MCF 10A (cell line): ENCODE measurements at places on chromosomes 3 and 15.

- DNase-seq, result peak; percentile 67
Measured at GRCh38 chr15:90362936-90363212, 10.8 kb downstream of the ZNF774 start.

GRCh38 chr3:123608263-123608937 lies 23.5 kb upstream of the HACD2 start:
- no peak for DNase-seq

DNA sequence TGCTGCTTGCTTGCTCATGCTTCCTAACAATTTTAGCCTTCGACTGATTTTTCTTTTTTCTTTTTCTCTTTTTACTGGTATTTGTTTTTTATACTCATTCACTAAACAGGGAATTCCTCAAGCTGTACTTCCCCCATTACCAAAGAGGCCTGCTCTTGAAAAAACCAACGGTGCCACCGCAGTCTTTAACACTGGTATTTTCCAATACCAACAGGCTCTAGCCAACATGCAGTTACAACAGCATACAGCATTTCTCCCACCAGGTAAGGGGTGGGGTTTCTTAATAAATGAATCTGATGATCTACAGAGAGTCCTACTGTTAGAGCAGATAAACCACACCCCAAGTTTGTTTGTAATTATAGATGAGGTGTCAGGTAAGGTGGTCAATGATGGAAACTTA lies 178.8 kb downstream of the MBNL1 start:
- DNase-seq, result no peak

DNA sequence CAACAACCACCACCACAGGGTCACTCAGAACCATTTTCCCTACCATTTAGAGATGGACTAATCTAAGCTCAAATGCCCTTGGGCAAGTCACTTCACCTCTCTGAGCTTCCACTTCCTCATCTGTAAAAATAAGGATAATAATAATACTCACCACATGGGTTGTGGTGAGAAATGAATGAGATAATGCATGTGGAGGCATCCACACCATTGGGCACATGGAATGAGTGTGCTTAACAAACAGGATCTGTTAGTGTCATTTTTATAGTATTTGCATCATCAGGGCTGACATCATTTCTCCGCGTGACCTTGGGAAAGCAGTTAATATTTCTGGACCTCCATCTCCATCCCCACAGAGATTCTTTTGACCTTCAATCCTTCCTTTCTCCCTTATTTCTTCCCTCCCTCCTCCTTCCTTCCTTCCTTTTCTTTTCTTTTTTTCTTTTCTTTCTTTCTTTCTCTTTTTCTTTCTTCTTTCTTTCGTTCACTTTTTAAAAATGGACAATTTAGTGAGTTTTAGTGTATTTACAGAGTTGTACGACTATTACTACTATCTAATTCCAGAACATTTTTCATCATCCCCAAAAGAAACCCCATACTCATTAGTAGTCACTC lies 7.7 kb upstream of the RFT1 start:
- no peak for DNase-seq

- DNase-seq, result peak; percentile 40
Measured at GRCh38 chr3:173993299-173993698, 595.8 kb downstream of the NLGN1 start.

DNA sequence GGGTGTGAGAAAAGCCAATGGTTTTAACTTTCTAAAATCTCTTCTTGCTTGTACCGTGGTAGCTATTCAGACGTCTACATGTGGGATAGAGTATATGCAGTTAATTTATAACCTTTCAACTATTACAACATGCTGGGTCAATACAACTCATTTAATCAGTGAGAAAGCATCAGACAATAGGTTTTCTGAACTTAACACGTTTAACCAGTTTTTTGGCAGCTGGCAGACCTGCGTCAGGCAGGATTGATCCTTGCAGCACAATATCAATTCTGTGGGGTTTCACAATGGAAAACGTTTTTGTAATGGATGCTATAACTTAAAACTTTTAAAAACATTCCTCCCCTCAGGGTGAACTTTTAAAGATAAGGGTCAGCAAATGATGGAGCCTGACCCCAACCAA lies 6.5 kb downstream of the GNB5 start:
- no peak for DNase-seq

- peak; percentile 87 for DNase-seq
Measured at GRCh38 chr3:27568393-27568792, 84.2 kb upstream of the SLC4A7 start.

- DNase-seq, result no peak
Measured at GRCh38 chr15:56307180-56307579, 58.0 kb upstream of the TEX9 start.

DNA sequence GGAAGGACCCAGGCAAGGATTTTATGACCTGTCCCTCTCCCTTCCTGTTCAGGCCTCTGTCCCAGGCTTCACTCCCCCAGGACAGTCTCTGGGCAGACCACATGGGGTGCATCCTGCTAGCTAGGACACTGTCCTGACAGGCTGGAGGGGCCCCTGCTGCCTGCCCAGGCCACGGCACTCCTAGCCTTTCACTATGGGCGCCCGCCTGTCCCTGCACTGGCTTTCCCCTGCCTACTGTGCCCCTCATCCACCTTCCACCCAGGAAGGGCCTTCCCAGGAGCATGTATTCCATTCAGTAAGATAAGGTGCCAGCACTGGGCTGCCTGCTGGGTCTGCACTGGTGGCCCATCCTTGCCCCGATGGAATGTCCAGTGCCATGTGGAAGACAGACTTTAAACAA lies 145.3 kb downstream of the DNAJB8 start:
- DNase-seq, result no peak

GRCh38 chr15:63236272-63236671 lies 41.1 kb upstream of the APH1B start:
- DNase-seq, result peak; percentile 62

DNA sequence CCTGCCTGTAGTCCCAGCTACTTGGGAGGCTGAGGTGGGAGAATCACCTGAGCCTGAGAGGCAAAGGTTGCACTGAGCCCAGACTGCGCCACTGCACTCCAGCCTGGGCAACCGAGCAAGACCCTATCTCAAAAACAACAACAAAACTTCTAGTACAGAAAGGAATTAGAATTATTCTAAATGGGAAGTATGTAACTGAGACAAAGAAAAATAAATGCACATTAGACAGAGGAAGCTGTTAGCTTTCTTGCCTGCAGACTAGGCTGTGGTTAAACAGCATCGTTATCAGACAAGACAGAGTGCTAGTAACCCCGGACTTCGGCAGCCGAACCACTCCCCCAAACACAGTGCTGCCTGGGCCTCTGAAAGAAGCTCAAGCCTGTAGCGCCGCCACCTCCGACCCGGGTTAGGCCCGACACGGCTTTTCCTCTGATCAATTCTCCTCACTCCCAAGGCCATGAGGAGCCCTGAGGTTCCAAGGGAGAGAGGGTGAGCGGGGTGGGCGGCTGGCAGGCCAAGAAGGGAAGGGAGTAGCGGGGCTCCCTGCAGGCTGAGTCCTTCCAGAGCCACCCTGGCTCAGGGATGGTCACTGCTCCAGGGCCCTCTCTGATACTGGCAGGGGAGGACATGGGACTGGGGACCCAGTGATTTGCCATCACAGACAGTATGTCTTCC lies 44.8 kb upstream of the MUC4 start:
- no peak for DNase-seq

DNA sequence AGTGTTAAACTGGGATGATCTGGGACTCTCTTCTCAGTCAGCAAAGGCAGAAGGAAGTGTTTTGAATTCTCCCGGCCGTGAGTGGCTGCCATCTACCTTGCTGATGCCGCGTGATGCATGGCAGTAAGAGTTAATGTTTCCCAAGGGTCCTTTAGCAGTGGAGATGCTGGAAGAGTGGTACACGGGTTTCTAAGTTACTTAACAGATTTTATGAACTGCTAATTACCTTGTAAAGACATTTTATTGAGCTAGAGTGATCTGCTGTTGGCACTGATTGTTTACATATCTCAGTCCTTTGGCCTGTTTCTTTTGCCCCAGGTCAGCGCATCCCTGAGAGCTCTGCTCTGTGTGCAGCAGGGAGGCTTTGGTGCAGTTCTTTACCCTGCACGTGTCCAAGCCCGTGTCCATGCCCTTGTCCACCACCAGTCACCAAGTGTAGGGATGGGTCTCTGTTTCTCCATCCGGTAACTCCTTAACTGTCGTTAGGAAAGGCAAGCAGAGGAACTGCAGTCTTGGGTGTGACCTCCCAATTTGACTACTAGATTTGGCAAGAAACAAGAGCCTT lies 172.3 kb downstream of the SLCO3A1 start:
- no peak for DNase-seq

DNA sequence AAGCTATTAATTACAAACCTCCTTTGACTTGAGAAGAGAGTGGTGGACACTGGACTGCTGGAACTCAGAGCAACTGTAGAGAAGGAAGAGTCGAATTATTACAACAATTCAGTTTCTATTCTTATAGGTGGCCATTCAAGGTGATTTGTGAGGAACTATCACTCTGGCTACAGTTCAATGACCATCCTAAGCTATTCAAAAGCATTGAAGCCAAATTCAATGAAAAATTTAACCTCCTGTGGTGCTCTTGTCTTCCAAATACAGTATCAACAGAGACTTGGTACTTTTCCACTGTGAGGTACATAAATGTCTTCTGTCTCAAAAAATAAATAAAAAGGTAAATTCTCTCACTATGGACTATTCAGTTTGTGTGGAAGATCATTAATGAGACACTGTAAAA lies 513.3 kb upstream of the SEMA6D start:
- DNase-seq, result no peak

DNA sequence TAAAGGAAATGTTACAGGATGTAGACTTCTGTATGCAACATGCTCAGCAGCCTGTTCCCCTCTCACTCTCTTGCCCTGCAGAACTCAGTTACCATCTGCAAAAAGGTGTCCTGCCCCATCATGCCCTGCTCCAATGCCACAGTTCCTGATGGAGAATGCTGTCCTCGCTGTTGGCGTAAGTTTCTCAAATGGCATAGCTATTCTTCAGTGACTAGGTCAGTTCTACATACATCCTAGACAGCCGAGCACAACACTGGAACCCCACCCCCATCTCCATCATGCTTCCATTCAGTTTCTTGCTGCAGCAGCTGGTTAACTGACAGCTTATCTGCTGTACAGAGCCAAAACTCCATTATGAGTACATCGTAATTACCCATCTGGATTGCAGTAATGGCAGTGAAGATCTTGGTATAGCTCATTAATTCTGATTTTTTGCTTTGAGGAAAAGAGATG lies 4.5 kb downstream of the THBS1 start:
- DNase-seq, result no peak

- DNase-seq, result no peak
Measured at GRCh38 chr3:8481380-8481779, 20.2 kb upstream of the LMCD1 start.
